ENCODE measurements at places on chromosomes 4 and X.
A peak's percentile ranks its signal among the peaks of the same experiment; 100 is the strongest.

DNA sequence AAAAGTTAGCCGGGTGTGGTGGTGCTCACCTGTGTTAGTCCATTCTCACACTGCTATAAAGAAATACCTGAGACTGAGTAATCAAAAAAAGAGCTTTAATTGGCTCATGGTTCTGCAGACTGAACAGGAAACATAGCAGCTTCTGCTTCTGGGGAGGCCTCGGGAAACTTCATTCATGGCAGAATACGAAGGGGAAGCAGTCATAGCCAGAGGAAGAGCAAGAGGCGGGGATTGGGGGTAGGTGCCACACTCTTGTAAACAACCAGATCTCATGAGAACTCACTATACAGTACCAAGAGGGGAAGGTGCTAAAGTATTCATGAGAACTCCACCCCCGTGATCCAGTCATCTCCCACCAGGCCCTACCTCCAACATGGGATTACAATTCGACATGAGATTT, 64.1 kb downstream of the BEND4 start:
- DNase-seq, result no peak

GRCh38 chr4:43932448-43932847, 516.2 kb downstream of the KCTD8 start:
- DNase-seq, result no peak

DNA sequence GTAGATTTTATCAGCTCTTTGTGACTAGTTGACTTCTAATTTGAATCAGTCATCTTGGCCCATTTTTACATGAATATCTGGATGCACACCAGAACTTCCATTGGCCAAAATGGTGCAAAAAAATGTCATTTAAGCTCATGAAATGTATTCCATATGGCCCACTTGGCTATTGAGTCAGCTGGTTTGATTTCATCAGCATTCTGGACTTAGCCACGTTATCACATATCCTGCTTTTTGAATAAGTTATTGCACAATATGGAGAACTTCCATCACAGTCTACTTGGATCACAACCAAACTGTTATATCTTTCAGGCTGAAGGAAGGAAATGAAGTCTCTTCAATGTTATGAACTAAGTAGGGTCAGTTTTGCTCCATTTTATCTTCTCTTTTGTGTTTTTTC, 640.6 kb downstream of the PCDH7 start:
- no peak for DNase-seq

DNA sequence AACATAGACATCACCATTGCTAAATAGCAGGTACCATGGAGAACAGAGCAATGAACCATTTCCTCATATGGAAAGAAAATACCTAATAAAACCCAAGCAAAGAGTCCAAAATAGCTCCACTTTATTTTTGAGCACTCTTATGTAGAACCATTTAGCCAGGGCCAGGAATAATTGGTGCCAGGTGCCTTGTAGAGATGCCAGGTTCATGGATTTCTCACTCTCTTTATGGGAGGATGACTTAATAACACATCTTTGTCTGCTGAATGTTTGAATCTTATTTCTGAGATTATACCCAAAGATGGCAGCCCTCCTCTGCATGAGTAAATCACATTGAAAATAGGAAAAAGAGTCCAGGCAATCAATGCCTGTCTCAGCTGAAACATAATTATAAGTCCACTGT, 212.3 kb upstream of the SFRP2 start:
- no peak for DNase-seq

GRCh38 chrX:150763810-150764209, 70.6 kb downstream of the MTMR1 start:
- DNase-seq, result no peak

- no peak for DNase-seq
Measured at GRCh38 chr4:136136601-136137000, 1395.7 kb downstream of the PCDH18 start.

DNA sequence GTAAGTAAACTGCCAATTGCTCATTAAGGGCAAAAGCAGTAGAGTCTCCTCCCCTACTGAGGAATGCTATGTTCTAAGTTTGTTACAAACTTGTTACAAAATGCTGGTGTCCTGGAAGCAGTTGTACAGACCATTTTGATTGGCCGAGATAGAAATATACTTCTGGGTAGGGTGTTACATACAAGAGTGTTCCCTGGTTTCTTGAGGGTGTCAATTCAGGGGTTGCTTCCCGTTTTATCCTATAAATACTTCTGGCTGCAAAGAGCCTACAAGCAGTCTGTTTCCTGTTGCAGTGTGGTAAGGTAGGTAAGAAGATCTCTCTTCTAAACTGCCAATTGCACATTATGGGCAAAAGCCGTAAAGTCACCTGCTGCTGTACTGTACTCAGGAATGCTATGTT, 5.7 kb downstream of the TRPC5OS start:
- no peak for DNase-seq

GRCh38 chr4:144720491-144720890, 74.5 kb downstream of the HHIP start:
- DNase-seq, result no peak

DNA sequence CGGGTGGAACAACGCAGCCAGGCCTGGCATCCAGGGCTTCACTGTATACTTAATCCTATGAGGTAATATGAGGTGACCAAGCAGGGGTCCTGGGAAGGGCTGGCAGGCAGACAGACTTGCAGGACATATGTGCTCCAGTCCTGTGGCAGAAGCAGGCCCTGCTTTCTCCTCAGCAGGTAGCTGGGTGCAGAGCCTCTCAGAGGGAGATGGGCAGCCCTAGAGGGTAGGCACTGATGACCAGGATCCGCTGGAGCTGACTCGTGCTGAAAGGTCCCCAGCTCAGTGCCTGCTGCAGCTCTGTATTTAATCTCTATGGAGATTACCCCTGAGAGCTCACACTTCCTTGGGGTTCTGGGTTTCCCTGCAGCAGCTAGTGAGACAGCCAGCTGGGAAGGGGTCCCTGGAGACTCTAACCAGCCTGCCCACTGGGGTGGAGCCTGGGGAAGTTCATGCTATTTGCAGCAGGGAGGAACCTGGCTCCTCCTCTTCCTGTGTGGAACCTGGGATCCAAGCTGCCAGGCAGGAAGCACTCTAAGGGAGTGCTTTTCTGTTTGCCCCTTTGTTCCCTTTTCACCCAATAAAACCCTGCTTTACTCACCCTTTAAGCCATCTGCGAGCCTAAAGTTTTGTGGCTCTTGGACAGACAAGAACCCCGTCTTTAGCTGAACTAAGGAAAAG, 339.2 kb downstream of the DCAF12L2 start:
- no peak for DNase-seq

DNA sequence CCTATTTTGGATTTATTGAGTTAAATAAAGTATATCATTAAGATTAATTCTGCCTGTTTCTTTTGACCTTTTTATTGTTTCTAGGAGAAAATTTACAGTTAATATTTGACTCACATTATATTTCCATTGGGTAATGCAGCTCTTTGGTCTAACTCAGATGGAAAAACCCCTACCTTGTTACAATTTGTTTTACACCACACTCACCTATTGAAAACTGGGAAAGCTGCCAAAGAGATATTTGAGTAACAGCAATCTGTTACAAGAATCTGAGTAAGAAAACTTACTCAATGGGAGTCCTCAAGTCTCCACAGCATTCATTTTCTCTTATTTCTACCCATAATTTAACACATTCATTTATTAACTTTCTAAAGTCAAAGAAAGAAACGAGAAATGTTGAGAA, 108.0 kb upstream of the TLL1 start:
- no peak for DNase-seq

GRCh38 chrX:37786624-37787422, 7.0 kb downstream of the CYBB start:
- DNase-seq, result no peak

- no peak for DNase-seq
Measured at GRCh38 chrX:102833136-102833535, 103.9 kb upstream of the RAB40AL start.

DNA sequence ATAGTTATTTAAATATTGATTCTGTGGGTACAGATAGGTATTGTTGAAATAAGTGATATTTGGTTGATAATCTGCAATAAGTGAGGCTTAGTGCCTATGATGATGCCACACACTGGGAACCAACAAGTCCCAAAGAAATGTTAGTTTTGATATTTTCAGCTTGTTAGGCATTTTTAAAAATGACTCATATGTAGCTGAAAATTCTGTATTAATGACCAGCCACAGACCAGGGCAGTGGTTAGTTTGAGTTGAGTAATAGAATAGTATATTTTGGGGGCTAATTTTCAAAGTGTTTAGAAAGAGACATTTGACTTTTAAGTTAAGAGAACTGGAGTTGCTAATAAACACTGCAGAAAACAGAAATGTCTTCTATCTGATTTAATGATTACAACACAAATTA, 9.4 kb downstream of the INTU start:
- no peak for DNase-seq

- DNase-seq, result no peak
Measured at GRCh38 chr4:141350122-141350905, 129.6 kb downstream of the ZNF330 start.

- DNase-seq, result no peak
Measured at GRCh38 chr4:76950956-76951671, 1.6 kb downstream of the SEPTIN11 start.

DNA sequence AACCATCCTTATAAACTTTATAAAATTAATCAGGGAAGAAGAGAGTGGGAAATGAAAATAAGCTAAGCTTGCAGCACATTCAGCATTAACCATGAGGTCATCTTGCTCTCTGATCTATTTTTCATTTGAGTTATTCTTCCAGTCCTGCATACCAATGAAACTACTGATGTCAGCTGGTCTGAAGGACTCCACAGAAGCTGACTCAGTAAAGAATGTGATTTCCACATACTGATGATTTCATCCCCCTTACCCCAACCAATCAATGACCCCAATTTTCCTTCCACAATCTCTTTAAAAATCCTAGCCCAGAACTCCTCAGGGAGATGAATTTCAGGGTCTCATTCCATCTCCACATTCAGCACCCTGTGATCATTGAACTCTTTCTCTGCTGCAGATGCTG, 18.8 kb upstream of the DSPP start:
- DNase-seq, result no peak

- peak; percentile 10 for DNase-seq
Measured at GRCh38 chr4:8201321-8201781, 2.3 kb downstream of the SH3TC1 start.

DNA sequence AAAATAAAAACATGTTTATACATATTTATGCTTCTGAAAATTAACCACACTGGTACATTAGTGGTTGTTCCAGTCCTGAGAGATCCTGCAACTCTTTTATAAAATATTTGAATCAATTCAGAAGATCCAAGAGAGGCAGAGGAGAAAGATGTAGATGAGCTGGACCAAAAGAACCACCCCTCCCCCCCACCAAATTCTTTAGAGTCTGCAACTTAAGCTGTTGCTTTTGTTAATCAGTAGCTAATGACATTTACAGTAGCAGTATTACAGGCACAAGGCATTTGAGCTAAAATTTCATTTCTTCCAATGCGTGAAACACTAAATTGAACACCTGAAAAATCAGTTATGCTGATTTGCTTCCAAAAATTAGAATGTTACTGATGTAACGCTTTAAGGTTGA, 61.5 kb downstream of the PDK3 start:
- no peak for DNase-seq

DNA sequence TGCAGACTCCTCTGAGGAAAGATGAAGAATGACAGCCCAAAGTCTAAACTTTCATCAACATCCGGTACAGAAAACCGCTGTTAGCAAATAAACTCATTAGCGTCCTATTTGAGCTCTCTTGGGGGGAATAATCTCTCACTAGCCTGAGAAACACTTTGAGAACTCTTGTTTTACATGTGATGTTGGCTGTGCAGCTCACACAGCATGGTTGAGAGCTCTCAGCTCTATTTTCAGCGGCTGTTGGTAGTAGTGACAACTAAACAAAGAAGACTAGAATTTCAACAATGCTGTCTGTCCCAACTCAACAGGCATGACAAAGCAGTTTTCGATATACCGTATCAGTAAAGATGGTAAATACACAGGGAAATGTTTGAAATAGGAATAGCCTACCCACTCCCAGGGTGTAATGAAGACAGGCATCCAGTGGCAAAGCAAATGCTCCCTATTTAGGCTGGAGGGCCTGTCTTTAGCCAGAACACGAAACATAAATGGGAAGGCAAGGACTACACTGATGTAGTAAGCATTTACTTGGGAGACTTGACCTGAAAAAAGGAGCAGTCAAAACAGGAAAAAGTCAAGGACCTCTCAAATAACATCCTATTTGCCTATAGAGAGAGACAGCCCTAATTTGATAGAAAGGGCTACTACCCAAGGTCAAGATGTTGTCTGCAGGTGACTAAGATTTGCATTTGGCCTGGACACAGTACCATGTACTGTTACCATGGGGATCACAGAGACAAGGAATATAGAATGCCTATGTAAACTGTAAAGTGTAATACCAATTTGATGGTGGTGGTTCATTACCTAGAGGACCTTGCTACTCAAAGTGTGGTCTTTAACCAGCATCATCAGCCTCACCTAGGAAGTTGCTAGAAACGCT, 60.4 kb downstream of the PPEF2 start:
- DNase-seq, result no peak

GRCh38 chr4:38334791-38335190, 329.2 kb upstream of the KLF3 start:
- no peak for DNase-seq

DNA sequence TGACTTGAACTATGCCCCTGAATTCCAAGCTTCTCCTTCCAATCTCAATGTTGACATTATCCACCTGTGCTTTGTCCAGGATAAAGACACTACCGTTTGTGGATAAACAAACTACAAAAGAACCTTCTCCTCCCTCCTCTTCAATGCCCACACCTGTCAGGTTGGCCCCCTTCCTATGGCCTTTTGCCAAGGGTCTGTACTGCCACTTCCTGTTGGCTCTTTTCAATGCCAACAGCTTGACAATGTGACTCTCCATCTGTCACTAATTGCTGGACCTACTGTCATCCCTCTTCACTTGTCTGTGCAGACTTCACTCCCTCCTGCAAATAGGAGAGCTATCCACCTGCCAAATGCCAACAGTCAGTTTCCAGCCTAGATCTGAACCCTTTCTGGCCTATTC, 35.8 kb upstream of the MID1 start:
- no peak for DNase-seq

DNA sequence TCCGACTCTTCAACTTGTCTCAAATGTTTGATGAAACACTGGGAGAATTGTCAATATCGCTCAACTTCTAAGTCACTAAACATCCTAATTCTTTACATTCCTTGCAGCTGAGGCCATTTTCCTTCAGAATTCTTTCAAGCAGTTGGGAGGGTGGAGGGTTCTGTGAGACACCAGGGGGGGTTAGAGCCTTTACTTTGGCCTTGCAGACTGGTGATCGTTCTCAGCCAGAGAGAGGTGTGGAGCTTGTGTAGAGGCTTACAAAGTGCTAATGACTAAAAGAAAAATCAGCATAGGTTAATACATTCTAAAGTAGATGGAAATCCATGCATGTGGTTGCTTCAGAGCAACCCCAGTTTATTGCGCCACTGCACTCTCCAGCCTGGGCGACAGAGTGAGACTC, 21.3 kb upstream of the SOX3 start:
- DNase-seq, result no peak
